T47D (cell line): ENCODE measurements at places on chromosomes 11 and 22.

GRCh38 chr22:24875862-24876506 lies 70.0 kb downstream of the SGSM1 start:
- peak; percentile 59 for DNase-seq

DNA sequence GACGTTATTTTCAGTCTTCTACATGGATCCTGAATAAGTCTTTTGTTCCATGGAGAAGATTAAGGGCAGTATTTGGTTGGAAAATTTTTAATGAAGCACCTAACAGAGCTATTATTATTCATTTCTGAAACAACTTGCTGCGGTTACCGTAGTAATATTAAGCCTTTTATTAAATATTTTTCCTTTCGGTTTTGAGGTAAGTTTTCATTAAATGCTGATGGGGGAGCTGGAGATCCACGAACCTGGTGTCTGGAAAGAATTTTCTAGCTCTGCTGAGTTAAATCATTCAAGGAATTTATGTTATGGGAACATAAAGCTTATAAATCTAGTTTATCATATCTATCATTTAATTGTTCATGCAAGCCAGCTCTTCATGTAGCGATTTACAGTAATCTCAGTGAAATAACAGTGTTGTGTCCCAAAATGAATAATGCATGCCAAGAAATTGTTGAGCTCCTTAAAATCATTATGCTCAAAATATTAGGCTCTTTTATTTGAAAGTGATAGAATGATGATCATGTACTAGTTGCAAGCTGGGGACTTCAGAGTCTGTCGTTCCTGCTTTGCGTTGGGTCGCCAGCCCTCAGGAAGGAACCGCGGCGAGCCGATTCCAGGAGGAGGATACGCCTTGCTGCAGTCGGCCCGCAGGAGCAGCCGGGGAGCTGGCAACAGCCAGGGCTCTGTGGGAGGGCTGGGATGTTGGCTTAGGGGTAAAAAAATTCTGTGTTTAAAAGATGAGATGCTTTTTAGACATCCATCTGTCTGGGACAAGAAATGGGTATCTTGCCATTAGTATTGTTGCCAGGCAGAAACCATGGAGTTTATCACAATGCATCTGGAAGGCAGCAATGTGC lies 83.1 kb downstream of the TBC1D22A start:
- no peak for DNase-seq

DNA sequence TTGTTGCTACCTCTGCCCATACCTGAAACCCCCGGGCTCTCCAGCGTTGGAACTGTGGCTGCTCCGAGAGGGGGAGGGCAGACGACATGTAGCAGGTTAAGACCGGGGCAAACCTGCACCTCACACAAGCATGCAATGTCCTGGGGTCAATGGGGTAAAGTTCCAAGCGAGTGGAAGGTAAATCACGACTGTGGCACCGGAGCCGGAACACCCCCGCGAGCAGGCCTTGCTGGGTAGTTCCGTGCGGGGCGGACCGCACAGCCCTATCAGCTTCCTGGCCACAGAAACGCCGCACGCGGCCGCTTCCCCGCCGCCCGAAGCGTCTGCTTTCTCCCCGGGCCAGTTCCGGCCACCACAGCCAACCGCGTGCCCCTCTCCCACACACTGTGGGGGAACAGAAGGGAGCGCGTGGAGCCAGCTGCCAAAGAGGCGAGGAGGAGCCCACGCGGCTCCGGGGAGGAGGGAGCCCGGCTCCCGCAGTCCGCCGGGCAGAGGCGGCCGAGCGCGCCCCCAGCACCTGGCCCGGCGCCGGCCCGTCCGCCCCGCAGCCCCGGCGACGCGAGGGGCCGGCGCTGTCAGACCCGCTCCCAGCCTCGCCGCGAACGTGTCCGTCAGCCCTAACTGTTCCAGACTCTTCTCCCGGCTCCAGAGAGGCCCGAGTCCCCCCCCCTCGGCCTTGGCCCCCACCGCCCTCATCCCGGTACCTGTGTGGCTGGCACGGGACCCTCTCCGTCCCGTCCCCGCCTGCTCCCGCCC lies 1.6 kb downstream of the SPTBN2 start:
- DNase-seq = no peak

GRCh38 chr11:37104380-37104779 lies 506.3 kb upstream of the RAG2 start:
- DNase-seq = peak; percentile 76

GRCh38 chr22:37818409-37819104 lies 4.6 kb upstream of the GALR3 start:
- no peak for DNase-seq

DNA sequence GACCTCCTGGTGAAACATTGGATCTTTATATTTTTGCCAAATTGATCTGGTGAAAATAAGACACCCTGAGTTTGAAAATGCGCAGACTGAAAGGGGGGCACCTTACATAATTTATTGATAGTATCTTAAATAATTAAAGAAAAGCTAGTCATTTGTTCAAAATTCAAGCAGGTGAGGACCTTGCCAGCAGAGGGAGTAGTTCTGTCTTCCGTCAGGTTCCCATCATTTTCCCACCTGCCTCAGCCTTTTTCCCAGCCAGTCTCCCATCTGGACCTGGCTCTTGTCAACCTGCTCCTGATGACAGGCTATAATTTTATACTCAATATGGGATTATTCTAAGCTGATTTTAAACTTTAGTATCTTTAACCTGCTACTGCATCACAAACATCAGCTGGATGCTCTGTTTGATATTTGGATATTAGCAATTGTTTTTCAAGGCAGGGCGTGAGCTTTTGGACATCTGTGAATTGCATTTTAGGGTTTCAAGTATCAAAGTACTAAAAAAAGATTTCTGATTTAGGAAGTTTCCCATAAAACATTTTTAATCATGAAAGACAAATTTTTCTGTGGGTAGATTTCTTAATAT lies 132.0 kb downstream of the ELP4 start:
- DNase-seq = peak; percentile 72

GRCh38 chr22:35509960-35510359 lies 30.7 kb upstream of the RASD2 start:
- no peak for DNase-seq

DNA sequence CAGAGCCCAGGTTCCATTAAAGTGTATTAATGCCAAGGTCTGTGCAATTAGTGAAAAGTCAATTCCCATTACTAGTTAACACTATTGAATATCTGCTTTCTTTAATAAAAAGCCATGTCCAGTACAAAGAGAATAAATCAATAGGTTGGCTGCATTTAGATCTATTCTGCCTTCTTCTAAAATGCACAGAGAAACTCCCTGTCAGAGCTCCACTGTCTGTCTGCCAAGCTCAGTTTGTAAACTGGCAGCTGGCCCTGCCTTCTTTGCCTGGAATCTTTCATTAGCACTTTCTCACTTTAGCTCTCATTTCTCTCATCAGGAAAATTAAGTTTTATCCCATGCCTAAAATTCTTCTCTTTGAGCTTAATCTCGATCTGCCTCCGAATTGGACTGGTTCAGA lies 35.6 kb downstream of the ARL14EP start:
- DNase-seq = no peak

- peak; percentile 37 for DNase-seq
These were observed 23.5 kb upstream of the BLID start for GRCh38 chr11:122139595-122139866.

DNA sequence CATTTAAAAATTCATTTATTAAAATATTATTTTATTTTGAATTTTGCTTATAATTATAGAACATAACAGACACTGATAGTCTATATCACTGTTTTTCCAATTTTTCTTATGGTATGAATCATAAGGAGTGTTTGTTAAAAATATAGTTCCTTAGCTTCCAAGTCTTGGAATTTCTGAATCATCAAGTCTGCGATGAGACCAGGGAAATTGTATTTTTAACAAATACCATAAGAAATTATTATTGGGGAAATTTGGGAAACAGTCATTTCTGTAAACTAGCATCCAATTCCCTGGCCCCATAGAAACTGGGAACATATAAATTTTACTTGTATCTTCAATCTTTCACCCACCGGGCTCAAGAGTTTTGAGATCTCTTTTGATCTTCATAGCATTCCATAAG lies 38.0 kb upstream of the PICALM start:
- DNase-seq = no peak

DNA sequence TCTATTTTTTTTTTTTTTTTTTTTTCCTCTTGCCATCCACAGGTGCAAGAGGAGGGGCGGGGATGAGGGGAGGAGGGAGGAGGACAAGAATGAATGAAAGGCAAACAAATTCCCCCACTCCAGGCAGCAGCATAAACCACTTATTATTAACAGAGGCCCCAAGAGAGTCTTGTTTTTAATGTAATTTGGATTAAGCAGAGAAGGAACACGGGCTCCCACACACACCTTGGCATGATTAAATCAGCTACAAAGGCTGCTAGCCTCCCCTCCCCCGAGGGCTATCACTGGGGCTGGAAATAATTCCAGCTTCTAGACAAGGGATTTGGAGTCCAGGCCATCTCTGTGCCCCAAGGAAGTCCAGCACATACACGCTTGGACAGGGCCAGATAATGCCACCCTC lies 93.4 kb upstream of the DRD2 start:
- no peak for DNase-seq

GRCh38 chr11:94525546-94526324 lies 13.5 kb downstream of the C11orf97 start:
- no peak for DNase-seq

GRCh38 chr22:35712672-35713071 lies 5.0 kb upstream of the APOL5 start:
- DNase-seq = no peak

DNA sequence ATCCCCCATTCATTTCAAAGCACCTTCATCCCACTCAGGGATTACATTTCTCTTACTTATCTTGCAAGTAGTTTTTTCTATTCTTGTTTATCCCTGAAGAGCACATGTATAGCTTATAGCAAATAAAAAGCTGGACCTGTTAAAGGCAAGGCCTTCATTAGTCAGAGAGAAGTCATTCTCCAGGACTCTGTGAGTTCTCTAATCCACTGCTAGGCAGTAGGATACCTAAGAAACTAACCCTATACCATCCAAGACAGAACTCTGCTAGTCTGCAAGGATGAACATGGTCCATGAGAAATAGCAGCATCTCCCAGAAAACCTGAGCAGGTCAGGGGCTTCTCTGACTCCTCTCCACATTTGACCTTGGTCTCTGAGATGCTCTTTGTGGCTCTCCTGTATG lies 104.5 kb downstream of the KIRREL3 start:
- no peak for DNase-seq

DNA sequence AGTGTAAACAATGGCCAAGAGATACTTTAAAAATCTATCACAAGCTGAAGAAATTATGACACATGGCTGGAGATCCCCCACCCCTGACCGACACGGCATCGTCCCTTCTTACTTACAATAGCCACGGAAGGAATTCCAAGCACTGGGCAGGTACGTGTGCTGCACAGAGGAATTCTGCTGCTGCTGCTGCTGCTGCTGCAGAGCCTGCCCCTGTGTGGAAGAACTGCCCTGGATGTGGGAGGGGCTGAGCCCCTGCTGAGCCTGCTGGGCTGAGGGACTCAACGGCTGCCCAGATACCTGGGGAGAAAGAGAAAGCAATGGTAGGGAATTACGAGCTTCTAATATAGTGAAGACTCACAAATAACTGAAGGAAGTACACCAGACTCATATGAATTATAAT lies 15.0 kb upstream of the NFRKB start:
- DNase-seq = no peak

GRCh38 chr11:58498464-58498863 lies 9.4 kb downstream of the OR5B21 start:
- DNase-seq = no peak

- no peak for DNase-seq
These were observed 141.5 kb downstream of the OPCML start for GRCh38 chr11:133390803-133391202.

GRCh38 chr11:105665281-105665680 lies 55.4 kb downstream of the GRIA4 start:
- DNase-seq = no peak

- no peak for DNase-seq
These were observed 1497.0 kb upstream of the TENM4 start for GRCh38 chr11:80937842-80938241.

DNA sequence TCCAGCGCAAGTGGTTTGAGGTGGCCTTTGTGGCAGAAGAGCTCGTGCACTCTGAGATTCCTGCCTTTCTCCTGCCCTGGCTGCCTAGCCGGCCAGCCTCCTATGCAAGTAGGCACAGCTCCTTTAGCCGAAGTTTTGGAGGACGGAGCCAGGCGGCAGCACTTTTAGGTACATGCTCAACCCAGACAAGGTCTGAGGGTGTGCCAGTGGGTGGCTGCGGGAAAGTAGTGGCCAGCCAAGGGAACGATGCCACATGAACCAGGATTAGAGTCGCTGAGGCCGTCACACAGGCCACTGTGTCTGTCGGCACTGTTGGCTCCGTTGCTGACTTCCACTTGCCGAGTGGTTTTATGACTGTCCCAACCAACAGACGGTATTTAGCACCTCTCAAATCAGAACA lies 64.8 kb upstream of the YWHAH start:
- DNase-seq = no peak

- DNase-seq = no peak
These were observed 292.0 kb downstream of the NTM start for GRCh38 chr11:131662317-131662972.

DNA sequence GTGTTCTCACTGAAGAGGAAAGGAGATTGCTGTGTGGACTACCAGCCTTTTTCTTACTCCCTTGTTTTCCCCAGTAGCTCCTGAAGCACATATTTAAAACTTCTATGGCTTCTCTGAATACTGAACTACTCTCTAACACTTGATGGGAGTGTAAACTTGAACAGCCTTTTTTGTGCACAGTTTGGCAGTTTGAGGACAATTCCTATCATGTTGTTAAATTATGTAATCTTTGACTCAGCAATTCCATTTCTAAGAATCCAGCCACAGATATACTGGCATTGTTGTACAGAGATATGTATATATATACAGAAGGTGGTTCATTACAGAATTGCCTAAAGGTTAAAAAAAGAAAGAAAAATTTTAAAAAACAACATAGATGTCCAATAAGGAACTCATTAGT lies 47.1 kb upstream of the EED start:
- no peak for DNase-seq

GRCh38 chr22:48004936-48005335 lies 1242.5 kb downstream of the TBC1D22A start:
- DNase-seq = no peak

DNA sequence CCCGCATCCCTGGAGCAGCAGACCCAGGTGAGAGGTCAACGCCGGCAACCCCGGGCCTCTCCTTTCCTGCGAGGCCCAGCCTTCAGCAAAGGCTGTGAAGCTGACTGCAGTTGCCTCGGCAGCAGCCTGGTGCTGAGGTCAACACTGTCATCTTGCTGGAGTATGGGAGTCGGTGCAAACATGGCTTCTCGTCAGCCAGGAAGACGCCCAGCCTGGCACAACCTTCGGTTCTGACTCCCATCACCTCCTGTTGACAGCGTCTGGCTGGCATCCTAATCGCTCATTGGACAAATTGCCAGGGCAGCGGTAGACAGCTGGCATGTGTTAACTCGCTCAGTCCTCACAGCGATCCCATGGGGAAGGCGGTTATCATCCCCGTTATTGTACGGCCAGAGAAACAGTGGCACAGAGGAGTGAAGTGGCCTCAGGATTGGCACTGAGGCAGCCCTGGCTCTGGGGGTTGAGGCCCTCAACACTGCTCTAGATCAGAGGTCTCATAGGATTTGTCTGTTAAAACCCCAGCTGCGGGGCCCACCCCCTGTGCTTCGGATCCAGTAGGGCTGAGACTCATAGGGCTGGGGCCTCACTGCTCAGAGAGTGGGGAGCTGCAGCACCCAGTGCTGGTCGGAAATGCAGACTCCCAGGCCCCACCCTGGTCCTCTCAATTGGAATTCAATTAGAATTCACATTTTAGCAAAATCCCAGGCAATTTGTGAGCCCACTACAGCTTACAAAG lies 39.3 kb upstream of the TP53I11 start:
- no peak for DNase-seq
